Esophagus squamous epithelium (tissue), 5 donors: ENCODE measurements at places on chromosomes 7 and 10.

- DNase-seq = no peak
Observed at GRCh38 chr7:45514944-45515343, 59.2 kb upstream of the ADCY1 start.

DNA sequence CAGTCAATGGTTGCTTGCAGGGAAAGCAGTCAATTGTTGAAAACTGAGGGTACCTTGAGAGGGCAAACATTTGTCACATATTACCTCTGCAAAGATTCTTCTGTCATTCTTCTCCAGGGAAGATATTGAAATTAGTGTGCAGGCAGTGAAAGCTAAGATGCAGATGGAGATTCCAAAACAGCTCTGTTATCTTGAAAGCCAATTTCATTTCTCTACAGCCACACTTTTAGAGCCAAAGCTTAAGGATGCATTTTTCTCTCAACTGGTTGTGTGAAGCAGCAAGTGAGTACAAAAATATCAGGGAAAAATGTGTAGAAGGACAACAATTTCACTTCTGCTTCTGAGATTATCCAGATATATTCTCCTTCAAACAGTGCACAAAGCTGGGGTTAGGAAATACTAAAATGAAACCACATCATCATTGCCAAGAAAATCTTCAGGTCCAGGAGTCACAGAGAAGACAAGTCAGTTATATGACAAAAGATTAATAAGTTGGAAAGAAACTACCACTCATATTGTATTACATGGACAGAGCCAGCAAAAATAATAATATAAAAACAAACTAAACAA is 16.3 kb downstream of the SGMS1 start:
- no peak for DNase-seq

- no peak for DNase-seq
Observed at GRCh38 chr7:147894271-147894670, 696.3 kb upstream of the C7orf33 start.

DNA sequence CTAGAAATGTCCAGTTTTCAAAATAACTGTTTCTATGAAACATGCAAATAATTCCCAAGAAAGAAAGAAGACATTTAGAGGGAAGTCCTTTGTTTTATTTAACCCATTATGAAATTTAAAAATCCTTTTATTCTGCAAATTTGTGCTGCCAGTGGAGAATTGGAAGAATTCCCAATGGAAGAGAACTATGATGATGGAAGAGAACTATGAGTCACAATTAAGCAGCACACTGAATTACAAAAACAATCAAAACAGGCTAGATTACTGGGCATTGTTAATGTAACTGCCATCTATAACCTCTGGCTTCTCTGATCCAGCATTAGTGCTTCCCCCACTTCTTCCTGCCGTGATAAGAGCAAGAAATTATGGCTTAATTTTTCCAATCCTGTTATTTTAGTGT is 126.2 kb upstream of the FEZF1 start:
- no peak for DNase-seq
